DMS79 (cell line): ENCODE measurements at places on chromosomes 16 and 17.

DNA sequence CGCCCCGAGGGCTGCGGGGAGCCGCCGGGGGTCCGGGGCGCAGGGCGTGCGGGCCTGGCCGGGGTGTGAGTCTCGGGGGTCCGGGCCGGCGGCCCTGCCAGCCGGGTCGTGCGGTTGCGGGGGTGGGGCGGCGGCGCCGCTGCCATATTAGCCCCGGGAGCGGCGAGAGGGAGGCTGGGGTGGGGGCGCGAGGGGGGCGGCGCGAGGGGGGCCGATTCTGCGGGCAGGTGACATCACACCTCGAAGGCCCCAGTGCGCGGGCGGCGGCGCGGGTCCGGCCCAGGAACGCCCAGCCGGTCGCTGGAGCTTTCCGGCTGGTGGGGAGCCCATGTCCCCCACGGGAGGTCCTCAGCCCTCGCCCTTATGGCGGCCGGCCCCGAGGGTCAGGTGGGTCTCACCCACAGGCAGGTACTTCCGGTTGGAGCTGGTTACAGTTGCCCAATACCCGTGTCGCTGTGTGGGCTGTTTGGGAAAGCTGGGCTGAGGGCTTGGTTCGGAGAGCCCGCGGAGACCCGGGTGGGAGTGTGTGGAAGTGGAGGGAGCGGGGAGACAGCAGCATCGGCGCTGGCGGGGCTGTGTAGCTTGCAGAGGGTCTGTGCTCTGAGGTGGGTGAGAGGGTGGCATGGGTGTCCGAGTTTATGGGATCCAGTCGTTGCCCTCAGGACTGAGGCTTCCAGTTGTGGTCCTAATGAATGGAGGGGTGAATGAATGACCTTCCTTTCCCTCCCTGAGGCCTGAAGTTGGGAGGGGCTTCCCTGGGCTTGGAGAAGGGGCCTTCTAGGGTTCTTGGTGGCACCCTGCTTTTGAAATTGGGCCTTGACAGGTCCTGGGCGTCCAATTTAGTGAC lies 804 bp downstream of the ATP6V0C start:
- peak; percentile 25 for DNase-seq

DNA sequence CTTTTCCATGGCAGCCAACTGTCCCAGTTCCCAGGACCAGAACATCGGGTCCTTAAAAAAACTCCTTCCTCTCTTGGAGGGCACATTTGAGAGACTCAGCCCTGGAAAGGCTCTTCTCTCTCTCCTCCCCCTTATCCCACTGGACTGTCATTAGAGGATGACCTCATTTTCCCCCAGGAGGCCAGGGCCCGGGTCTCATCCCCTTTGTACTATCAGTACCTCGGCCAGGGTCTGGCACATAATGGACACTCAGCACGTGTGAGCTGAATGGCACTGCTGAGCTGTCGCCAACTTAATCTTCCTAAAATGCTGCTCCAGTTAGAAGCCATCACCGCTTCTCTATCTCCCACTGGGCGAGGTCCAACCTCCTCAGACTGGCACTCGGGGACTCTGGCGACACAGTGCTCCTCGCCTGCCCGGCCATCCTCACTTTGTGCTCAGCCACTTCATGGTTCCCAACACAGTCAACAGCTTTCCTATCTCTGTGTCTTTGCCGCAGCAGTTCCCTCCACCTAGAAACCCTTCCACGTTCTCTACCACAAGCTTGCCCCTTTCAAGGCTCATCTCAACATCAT lies 3.6 kb upstream of the RHBDL3 start:
- DNase-seq = no peak

- DNase-seq = no peak
Observed at GRCh38 chr16:83051451-83051850, 424.7 kb downstream of the CDH13 start.

- DNase-seq = no peak
Observed at GRCh38 chr17:6547336-6547735, 9.0 kb downstream of the PITPNM3 start.

DNA sequence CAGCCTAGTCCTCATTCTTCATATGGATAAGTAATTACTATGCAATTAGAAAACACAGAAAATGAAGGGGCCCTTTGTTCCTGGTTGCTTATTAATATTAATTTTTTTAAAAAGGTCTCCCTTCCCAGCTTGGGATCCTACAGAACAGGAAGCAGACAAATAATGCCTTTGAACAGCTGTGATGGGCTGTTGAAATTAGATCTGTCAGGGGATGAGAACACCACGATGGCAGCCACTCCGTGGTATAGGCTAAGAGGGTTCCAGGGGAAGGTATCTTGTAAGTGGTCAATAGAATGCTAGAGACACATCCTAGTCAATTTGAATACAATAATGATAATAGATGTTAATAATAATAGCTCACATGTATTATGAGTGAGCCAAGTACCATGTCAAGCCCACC lies 83.1 kb downstream of the CCDC182 start:
- peak; percentile 29 for DNase-seq

DNA sequence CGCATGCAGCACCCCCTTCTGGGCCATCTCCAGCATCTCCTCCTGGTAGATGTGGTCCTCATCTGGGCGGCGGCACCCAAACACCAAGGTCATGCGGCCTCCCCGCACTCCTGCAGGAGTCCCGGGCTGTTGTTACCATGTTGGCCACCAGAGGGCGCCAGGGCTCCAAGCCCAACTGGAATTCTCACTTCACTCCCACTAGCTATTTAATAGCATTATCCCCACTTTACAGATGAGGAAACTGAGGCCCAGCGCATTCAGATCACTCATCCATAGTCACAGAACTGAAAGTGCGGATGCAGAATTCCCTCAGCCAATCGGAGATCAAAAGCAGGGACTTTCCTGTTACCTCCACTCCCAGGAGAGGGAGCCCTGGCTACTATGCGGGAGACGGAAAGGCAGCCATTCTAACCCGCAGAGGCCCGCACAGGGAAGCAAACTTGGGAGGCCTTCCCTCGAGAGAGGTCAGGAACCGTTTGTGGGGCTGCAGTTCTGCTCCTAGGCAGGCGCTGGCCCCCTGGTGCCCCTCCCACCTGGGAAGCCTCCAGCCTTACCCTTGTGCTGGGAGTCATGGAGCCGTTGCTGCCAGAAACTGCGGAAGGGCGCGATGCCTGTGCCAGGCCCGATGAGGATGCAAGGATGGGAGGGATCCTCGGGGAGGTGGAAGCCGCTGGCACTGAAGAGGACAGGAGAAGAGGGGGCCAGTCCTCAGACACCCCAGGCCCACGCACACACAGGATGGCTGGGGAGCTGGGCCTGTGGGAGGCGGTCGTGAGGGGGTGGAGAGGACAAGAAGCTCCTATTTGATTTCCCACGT lies 40.1 kb downstream of the NOS2 start:
- DNase-seq = no peak

DNA sequence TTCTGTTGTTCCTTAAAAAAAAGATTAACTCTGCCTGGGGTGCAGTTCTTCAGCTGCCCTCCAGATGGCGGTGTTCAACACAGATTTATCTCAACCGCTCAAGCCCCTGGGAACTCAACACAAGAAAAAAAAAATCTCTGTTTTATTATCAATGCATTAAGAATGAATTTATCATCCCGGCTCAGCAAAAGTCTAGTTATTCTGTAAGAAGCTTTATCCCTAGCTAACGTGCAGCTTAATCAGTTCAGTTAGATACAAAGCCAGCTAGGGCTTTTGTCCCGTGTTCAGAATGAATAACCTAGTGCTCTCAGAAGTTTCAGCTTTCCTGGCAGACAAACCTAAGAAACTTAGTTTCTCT lies 475.9 kb upstream of the CCL2 start:
- peak; percentile 52 for DNase-seq

- no peak for DNase-seq
Observed at GRCh38 chr17:56708220-56708558, 114.7 kb downstream of the NOG start.

DNA sequence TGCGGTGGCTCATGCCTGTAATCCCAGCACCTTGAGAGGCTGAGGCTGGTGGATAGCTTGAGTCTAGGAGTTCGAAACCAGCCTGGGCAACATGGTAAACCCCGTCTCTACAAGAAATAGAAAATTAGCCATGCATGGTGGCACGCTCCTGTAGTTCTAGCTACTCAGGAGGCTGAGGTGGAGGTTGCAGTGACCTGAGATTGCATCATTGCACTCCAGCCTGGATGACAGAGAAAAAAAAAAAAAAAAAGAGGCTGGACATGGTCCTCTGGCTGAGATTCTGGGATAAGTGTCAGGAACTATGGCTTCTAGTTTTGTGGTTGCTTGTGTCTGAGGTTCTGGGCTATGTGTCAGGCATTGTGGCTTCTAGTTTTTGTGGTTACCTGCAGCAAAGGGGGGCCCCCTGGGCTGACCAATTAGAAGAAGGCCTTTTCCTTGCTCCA lies 7.0 kb downstream of the KSR1 start:
- no peak for DNase-seq

DNA sequence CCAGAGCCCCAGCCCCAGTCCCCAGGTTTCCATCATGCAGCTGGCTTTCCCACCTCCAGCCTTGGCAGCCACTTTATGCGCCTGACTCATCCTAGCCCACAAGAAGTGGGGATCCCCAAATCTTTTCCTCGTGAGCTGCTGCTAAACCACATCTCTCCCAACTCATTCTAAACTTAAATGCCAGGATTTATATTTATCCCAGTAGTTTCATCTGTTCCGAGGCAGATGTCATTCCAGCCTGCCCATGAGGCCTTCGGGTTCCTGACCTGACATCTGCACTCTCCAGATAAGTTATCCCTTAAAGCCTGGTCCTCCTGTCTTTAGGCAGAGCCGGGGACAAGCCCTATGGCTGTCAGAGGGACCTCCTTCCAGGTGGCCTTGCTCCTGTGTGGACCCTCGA lies 16.6 kb downstream of the PLXDC1 start:
- DNase-seq = no peak

- DNase-seq = no peak
Observed at GRCh38 chr16:47578573-47578972, 117.4 kb downstream of the PHKB start.

DNA sequence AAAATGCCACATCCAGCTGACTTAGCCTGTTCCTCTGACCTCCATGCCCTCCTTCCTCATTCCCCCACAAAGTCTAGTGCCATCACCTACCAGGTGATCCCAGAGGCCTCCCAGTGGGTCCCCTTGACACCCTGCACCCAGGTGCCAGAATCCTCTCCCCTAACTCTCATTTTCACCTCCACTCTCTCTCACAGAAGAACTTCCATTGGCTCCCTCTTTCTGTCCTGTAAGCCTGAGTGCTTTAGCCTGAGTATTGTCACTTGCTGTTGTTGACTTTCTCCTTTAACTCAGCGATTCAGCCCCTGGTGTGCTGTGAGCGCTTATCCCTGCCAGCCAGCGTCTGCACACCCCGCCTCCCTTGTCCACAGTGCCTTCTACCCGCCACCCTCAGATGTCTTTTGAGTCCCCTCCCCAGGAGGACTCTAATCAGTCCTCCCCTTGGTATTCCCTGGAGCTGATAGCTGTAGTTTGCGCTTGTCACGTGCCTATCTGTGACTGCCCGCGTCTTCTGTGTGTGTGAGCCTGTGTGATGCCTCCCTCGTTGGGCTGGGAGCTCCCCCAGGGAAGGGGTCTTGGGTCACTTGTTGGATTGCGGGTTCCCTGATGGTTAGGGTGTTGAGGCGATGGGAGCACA lies 31.9 kb downstream of the ARHGAP23 start:
- no peak for DNase-seq

GRCh38 chr16:3589441-3589921 lies 12.3 kb upstream of the NLRC3 start:
- DNase-seq = no peak

DNA sequence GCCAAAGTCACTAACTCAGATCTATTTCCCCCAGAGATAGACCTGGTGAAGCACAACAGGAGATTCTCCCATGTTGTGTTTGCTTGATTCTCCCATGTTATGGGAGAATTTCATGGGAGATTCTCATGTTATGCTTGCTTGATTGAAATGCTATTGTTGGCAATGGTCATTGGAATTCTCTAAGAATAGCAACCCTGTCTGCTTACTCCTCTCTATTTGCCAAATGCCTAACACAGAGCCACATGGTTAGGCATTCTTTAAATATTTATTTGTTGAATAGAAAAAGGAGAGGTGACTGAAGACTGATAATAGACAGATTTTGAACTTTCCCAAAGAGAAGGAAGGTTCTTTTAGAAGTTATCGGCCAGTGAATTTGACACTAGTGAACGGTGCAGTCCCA lies 111.5 kb upstream of the MPHOSPH6 start:
- no peak for DNase-seq

- no peak for DNase-seq
Observed at GRCh38 chr17:82103553-82104451, 5.8 kb upstream of the FASN start.

- no peak for DNase-seq
Observed at GRCh38 chr17:20123209-20123608, 114.0 kb downstream of the SPECC1 start.

DNA sequence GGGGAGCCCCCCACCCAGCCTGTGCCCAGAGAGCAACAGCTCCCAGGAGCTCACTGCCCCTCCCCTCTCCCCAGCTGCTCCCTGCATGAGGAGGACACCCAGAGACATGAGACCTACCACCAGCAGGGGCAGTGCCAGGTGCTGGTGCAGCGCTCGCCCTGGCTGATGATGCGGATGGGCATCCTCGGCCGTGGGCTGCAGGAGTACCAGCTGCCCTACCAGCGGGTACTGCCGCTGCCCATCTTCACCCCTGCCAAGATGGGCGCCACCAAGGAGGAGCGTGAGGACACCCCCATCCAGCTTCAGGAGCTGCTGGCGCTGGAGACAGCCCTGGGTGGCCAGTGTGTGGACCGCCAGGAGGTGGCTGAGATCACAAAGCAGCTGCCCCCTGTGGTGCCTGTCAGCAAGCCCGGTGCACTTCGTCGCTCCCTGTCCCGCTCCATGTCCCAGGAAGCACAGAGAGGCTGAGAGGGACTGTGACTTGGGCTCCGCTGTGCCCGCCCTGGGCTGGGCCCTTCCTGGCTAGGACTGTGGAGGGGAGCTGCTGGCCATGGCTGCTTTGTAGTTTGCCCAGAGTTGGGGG lies 584 bp downstream of the TCAP start:
- DNase-seq = no peak

DNA sequence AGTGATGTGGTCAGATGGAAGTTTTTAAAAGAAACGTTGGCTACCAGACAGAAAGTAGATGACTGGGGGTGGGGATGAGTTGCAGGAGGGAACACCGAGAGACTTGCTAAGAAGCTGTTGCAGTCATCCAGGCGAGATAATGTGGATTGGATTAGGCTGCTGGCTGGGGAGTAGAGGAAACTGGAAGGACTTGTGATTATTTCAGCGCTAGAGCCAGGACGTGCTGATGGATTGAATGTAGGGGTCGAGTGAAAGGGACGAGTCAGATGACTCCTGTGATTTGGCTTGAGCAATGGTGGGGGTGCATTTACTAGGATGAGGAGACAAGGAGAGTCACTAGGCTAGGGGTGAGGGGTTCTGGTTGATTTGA lies 88.5 kb downstream of the CLEC16A start:
- no peak for DNase-seq

GRCh38 chr16:72995151-72995881 lies 52.6 kb downstream of the ZFHX3 start:
- DNase-seq = no peak
